Stimulated activated CD4-positive, alpha-beta T cell treated with anti-CD3 and anti-CD28 coated beads, Interleukin-2, amount 100 ng/mL, for 4 hours (primary cell): ENCODE measurements at places on chromosomes 1 and 21.

DNA sequence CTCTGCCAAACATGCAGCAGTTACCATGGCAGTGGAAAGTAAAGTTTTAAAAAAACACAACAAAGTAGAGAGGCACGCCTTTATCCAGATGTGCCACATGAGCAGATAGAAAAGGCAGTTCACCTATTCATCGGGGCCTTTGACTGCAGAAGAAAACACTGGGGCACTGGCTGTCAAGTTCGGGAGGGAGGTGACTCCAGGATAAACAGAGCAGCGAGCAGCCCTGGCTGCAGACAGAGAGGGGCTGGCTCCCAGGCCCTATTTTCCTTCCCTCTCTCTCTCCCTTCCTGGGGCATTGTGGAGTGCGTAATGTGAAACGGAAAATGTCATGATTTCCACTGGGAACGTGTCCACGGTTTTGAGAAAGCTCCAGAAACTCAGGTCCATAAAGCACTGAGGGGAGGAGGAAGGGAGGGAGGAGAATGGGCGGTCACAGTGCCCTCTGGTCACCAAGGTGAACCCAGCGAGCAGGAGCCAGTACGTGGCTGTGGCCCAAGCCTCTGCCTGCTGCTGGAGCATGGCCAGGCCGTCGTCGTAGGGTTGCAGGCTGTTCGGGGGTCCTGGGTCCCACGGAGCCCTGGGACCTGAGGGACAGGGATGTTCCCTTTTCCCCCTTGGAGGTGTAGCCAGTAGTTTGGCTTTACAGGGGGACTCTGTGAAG, 114.7 kb upstream of the IRF2BP2 start:
- DNase-seq = no peak

DNA sequence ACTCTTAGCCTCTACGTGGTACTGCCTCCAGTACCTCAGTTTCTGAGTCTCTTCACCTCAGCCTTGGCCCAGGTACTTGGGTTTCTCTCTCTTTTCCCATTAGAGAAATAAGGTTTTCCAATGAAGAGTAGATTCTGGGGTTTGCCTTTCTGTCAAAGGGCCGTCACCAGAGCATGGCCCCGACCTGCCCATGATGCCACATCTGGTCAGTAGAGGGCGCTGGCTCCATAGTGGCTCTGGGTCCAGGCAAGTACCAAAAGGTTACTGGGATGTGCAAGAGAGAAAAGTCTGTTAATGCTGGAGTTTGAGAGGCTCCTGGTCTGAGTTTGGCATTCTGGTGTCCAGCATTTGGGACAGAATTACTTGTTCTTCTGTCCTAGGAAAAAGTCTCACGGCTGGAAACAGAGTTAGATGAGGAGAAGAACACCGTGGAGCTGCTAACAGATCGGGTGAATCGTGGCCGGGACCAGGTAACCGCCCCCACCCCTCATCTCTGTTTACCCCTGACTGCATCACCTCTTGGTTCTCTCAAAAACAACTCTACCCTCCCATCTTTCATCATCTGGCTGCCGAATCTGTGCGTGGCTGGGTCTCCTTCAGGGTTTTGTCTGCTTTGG, 5.3 kb upstream of the TUFT1 start:
- peak; percentile 64 for DNase-seq

DNA sequence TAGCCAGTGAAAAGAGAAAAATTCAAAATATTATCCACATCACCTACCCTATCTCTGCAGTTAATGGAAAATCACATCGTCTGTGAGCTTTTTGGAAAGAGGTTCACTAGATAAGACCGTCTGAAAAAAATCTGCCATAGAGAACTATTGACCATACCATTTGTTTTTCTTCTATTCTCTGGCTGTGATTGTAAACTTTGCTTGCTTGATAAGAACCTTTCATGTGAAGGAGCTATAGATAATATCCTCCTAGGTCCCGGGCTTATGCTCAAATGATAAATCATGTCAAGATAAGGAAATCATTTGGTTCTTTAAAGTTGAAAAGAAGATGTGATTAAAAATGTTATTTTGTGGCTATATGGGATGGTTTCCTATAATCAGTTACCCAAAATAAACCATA, 369.9 kb downstream of the SIPA1L2 start:
- DNase-seq = no peak

DNA sequence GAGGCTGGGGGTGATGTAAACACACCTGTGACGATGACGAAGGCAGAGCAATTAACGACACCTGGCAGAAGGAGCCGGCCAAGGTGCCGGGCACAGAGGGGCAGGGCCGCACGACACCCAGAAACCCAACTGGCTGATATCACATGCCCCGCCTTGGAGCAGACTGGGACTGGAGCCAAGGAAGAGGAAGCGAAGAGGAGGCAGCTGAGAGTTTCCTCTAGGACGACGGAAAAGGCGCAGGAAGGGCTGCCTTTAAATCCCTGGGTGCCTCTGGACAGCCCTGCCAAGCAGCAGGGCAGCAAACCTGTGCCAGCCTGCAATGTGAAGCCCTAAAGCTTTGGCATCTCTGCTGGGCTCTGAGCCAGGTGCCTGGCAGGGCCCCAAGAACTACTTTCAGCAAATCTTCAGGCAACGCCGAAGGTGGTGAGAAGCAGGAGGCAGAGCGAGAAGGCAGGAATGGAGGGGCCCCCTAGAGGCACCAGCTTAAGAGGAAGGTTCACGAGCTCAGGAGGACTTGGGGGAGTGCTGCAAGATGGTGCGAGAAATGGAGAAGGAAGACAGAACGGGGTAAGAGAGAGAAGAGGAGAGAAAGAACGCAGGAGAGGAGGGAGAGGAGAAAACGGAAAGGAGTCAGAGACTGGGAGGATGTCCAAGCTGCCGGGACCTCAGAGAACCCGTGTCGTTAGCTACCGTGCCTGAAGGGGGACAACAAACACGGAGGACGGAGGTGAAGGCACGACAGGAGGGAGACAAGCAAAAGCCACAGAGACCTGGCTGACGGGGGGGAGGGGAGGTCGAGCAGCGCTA, 25.3 kb upstream of the PEF1 start:
- DNase-seq = peak; percentile 9

DNA sequence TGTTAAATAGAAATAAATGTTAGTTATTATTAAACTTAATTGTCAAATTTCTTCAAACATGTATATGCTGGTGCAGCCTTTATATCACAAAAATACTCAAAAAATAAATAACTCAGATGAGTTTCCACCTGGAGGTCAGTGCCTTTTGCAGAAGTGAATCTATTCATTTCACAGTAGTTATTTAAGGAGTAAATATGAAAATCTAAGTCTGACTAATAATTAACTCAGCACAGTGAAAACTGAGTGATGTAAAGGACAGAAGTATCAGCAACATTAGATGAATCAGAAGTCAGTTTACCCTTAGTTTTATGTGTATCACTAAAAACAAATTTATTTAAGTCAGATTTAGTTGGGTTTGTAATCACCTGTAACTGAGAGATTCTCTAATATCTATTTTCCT, 2135.4 kb downstream of the MRPL39 start:
- no peak for DNase-seq

DNA sequence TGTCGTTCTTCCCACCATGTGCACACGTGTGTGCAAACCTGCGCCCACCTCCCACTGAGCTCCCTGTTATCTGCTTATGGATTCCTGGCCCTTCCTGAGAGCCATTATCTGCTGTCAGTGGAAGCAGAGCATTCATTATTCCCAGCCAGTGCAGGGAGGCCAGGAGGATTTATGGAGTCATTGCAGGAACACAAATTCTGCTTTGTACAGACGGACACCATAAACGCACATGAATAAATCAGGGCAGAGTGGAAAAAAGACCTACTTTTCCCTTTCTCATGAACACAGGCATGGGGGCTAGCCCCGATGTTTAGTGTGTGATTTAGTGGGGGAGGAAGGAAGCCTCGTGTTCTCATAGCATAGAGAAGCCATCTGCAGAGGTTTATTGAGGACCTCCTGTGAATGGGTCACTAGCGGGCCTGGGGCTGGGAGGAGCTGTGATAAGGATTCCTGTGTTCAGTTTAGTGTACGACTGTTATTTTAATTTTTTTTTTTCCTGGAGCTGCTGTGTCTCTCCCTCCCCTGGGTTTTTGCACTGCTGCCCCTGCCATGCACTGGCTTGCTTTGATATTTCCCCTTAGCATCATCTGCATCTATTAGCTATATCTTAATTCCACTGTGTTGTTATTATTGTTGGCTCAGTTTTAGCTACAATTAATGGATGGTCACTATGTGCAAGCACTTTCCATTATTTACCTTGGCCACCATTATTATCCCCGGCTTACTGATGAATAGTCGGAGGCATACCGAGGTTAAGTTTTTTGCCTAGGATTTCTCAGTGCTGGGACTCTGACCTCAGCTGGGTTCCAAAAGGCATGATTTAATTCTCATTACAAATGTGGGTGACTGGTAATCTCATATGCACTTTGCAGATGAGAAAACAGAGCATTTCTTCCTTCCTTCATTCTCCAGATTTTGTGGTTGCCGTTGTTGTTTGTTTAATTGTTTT, 33.0 kb downstream of the HUNK start:
- DNase-seq = no peak

- DNase-seq = no peak
Observed at GRCh38 chr1:3441410-3441847, 13.0 kb upstream of the ARHGEF16 start.

DNA sequence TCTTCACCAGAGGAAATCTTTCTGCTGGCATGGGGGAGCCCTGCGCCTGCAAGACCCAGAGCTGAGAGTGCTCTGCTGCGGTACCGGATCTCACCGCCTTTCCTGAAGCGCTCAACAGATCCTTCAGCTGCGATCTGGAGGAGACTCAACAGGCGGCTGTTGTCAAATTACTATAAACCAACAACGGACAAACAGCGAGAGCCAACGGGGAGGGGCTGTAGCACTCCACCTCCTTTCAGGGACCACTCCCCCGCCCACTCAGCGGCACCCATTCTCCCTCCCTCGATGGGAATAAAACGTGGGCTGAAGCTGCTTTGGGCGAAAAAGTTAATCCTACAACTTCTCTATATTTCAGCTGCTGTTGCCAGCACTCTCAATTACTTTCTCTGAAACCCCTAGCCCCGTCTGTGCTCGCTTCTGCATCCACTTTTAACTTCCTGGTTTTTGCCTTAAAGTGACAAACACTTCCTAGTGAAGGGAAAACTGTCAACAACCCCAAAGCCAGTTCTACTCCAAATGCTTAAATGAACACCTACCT, at the start of gene FMO5:
Gene FMO5, minus strand, starts transcription at position 147 of the 538 bp plus-strand sequence. CDS start 310 bp downstream, outside the sequence.
- DNase-seq = no peak

DNA sequence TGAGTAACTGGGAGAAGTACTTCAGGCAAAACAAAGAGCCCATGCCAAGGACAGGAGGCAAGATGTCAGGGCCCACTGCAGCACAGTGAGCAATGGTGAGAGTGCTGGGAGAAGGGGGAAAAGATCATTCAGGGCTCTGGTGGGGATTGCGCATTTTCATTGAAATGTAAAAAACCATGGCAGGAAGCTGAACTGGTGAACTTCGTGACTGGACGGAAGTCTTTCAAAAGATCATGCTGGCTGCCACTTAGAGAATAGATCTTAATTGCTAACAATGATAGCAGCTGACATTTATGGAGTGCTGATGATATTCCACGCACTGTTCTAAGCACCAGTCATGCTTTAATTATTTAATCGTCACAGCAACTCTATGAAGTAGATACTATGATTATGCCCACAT, 107.0 kb downstream of the TGFBR3 start:
- DNase-seq = no peak
